ENCODE measurements at places on chromosomes 7 and 10. TPM values are rescaled to one million over a fixed set of nuclear protein-coding genes. Genes with fewer than 3 reads are reported as not detected.

DNA sequence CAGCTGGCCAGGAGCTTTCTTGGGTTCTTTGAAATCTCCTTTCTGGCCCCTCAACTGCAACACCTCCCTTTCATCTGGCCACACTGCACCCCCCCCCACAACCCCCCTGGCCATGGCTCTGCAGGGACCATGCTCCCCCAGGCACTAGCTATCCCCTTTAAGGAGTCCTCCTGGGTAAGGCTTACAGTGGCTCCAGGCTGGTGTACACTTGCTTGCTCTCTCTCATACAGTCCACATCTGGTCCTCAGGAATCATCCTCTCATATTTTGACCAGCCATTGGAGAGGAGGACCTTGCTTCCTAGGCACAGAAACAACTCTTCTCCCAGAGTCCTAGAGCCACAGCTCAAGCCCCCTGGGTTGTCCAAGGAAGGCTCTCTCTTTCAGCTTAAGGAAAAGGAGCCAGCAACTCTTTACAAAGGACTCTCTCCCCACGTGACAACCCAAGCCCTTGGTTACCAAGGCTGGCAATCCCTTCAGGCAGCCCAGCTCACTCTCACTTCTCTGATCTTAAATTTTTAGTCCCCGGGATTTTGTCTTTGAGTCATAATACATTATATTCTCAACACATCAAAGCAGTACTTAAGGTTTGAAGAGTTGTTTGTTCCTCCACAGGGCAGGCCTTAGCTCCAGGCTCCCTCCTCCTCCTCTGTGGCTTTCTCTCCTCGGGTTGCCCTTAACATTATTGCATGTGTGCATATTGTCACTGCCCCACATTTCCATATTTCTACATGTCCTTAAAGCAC is 9.9 kb downstream of the GARIN1A start:
- no peak for DNase-seq

DNA sequence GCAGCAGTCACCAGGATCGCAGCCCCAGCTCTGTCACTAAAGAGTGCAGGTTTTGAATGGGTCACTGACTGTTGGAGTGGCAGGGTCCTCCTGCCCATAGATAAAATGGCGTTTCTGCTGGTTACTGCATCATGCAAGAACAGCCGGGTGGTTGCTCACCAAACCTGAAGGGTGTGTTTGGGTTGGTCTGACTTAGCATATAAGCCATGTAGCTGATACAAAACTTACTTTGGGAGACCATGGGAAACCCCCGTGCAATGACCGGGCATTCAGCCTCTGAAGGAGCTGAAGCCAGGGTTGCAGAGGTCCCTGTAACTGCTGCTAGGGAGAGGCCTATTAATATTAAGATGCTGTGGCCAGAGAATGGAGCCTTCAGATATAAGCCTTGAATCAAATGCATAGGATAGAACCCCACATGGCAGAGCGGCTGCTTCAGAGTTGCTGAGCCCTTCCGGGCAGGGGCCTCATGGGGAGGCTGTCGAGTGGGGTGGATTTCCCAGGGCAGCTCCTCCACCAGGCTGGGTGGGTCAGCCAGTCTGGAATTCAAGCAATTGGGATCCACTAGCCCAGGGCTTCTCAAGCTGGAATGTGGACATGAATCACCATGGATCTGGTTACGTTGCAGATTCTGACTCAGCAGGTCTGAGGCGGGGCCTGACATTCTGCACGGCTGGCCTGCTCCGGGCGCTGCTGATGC is 70.9 kb upstream of the CTBP2 start:
- peak; percentile 96 for DNase-seq

DNA sequence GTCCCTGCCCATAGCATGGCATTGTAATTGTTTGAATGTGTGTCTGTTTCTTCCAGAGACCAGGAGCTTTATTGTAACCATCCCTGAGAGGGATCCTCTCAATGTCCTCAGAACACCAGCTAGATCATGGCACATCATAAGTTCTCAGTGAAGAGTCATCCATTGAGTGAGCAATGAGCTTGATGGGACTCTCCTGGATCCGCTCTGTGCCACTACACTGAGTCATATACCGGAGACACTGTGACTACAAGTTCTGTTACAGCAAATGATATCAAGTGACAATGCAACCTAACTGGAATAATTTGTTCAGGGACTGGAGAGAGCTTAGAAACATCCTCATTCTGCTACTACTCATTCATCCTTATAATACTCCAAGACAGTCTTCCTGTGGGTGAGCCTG is 25.1 kb downstream of the MRPS24 start:
- DNase-seq, result no peak

- no peak for DNase-seq
Observed at GRCh38 chr7:73900286-73900685, 39.3 kb downstream of the TMEM270 start.

DNA sequence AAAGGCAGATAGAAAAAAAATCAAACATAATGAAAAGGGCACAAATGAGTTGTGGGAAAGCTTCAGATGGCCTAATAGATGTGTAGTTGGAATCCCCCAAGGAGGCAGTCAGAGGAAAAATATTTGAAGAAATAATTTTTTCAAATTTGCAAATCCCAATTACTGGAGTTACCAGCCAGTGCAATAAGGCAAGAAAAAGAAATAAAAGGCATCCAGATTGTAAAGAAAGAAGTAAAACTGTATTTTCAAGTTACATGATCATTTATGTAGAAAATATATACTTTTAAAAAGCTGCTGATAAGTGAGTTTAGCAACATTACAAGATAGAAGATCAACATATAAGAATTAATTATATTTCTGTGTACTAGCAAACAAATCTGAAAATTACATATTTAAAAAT is 329.0 kb downstream of the SDK1 start:
- DNase-seq, result no peak

- DNase-seq, result no peak
Observed at GRCh38 chr10:69232736-69233480, 12.8 kb downstream of the HKDC1 start.

GRCh38 chr7:18019555-18019954 is 8.1 kb downstream of the PRPS1L1 start:
- DNase-seq, result peak; percentile 41

PRKAR2B gene
- polyA plus RNA-seq, result 3.6 TPM

CFTR gene
- polyA plus RNA-seq, result 0.13 TPM

RSPH10B2 gene
- polyA plus RNA-seq, result 0.08 TPM

HTR5A gene
- polyA plus RNA-seq, result not detected

AASS gene
- 0.04 TPM for polyA plus RNA-seq
